Effector memory CD4-positive, alpha-beta T cell (primary cell): ENCODE measurements at places on chromosomes 1 and 21.

DNA sequence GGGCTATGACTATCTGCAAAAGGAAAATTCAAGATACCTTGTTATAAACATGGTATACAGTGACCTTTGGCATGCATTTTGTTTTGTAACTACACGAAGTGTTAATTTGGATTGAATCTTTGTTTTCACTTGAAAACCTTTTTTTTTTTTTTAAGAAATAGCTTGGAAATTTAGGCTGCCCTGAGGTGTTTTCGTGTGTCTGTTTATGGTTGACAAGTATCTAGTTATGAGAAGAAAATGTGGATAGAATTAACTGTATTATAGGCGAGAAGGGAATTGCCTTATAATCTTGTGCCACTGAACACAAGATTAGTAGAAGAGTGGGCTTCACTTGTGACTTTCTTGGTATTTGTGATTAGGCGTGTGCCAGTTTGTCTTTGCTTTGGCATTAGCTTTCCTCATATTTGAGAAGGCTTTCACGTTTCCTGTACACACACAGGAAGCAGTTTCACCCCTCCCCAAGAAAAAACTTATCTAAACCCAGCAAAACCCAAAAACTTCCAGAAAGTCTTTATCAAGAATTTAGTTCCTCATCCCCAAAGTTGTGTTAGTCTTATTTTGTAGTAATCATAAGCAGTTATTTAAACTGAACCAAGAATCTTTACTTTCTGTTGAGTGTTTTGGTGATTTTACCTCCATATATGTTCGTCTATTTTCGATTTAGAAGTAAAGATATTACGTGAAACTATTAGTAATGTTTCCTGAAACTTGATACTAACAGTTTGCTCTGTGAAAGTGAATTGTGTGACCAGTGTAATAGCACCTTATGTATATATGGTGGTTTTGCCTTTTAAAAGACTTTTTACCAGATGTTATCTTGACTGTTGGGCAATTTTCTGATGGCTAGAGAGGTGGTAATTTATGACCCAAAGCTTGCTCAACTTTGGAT, 3.8 kb downstream of the DYRK1A start:
- DNase-seq: no peak

DNA sequence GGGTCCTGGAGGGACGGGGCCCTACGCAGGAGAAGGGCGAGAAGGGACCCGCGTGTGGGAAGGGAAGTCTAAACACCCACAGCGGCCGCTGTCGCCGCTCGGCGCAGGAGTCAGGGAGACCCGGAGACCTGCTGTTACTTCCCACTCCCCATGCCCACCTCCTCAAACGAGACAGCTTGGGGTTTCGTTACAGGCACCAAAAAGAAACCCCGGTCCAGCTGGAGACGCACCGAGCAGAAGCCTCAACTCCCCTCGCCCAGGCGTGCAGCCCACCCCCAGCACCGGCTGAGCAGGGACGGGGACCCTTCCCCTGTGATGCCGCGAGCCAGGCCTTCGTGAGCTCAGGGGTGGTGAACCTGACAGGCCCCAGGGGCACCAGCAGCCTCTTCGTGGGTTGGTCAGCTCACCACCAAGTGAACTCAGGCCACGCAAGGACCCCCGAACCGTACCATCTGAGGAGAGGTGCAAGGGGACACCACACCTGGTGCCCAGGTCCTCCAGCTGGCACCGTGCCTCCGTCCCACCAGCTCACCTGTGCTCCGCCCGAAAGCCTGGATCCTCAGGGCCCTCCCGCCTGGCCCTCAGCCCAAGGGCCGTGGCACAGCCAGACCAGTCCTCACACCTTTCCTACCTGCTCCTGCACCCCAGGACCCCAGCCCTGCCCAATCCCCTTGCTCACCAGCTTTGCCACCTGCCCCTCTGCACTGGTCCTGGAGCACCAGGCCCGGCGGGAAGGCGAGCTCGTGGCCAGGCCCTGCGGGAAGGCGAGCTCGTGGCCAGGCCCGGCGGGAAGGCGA, 5.0 kb downstream of the SDF4 start:
- DNase-seq: no peak

DNA sequence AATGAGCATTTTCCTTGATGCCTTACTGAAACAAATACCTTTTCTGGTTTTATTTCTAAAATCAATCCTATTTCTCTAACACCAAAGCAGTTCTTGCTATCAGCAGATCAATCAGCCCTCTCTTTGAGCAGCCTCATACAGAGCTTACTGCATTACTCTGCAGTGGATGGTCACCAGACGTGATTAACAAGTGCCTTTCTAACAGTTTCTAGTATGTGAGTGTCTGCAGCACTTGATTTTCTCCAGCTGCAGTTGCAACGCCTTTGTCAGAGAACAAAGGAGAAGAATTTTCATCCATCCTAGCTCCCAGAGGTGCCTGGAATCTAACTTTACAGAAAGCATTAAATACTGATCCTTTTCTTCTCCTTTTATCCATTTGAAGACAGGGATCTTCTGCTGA, 177.3 kb upstream of the SGIP1 start:
- no peak for DNase-seq

DNA sequence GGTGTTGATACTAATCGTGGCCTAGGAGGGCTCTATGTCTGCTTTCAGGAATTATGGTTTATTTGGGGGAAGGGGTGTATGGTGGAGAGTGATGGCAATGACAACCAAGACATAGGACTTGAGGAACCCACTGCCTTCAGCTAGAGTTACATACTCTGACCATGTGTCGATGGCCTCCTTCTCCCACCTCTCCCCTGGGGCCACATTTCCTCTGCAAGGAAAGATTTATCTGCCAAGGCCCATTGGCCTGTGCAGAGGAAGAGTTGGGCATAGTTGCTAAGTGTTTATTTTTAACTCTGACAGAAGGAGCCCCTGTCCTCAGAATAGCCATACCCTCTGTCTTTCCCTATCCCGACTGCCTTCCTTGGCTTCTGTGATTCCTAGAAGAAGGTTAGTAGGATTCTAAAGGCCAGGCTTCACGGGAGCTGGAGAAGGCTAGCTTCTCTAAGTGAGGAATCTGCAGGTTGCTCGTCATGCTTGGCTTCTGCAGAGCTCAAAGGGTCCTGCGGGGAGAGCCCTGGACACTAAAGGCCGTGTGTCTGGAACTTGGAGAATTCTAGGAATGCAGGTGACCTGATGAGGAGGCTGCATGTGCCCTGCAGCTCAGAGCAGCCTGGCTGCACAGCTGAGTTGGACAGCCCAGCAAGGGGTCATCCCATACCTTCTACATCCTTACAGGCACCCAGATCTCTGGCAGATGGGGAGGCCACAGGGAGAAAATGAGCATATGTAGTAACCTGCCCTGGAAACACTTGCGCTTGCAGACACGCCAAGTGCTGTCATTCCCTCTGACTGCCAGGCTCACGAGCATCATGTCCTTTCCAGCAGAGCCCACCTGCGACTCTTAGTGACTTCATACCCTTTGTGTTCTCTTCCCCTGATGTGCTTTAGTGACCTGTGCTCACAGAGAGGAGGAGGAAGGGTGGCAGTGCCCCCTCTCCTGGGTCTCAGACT, 9.7 kb downstream of the MAPKAPK2 start:
- DNase-seq: no peak
